ENCODE measurements at places on chromosomes 13 and 19. TPM values are rescaled to one million over a fixed set of nuclear protein-coding genes. Genes with fewer than 3 reads are reported as not detected.

The LHB gene
- not detected for total RNA-seq

The KIR3DL2 gene
- not detected for total RNA-seq

The SLC10A2 gene
- total RNA-seq = not detected

The PSG5 gene
- not detected for total RNA-seq

The FUT6 gene
- total RNA-seq = not detected

The ZNF549 gene
- 24.8 TPM for total RNA-seq

The RAB3D gene
- 7.4 TPM for total RNA-seq

The CBY2 gene
- total RNA-seq = not detected

The HS6ST3 gene
- not detected for total RNA-seq

The LYL1 gene
- 22.6 TPM for total RNA-seq
